ENCODE measurements at places on chromosomes 3 and 15.

- no peak for DNase-seq
Measured at GRCh38 chr3:54964081-54964480, 36.2 kb upstream of the LRTM1 start.

- DNase-seq, result no peak
Measured at GRCh38 chr3:43316783-43317460, 30.6 kb downstream of the SNRK start.

GRCh38 chr3:151402349-151402748 is 17.8 kb upstream of the P2RY12 start:
- DNase-seq, result no peak

DNA sequence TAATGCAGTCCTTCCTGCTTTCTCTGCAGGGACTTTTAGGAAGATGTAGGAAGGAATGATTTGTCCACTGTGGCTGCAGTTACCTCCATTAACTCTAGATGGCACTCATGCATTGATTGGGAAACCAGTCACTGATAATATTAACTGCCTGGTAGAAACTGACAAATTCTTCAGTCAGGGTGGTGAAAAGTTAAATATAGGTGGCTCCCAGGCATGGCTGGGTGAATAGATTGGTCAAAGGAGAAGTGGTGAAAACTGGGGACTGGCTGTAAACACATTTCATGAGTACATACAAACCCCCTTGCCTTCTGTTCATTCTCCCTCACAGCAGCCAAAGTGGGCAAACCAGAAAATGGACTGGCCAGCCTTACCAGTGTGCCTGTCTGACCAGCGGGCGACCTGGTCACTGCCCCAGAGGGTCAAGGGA is 333.4 kb downstream of the THSD4 start:
- peak; percentile 4 for DNase-seq

- DNase-seq, result no peak
Measured at GRCh38 chr3:42130007-42130328, 38.8 kb downstream of the TRAK1 start.

GRCh38 chr3:124833710-124834332 is 53.3 kb downstream of the ITGB5 start:
- DNase-seq, result no peak

GRCh38 chr3:39323494-39323893 is 6.0 kb upstream of the CCR8 start:
- DNase-seq, result no peak

- DNase-seq, result no peak
Measured at GRCh38 chr15:47744973-47745372, 27.7 kb downstream of the SEMA6D start.

DNA sequence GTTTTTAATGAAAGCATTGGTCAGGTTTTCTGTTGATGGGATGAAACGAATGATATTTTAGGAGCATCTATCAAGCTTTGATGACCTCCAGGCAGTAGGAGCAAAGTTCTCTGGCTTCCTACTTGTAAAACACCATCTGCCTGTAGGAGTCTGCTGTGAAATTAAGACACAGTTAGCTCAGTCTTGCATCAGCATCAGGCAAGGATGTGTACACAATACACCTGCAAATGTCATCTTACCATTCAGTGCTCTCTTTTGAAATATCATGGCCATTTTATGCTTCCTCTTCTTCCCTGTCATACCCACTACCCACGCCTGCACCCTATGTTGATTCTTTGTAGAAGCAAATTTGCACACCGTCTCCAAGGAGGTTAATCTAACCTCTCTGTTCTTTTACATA is 38.2 kb downstream of the B3GALNT1 start:
- DNase-seq, result no peak

DNA sequence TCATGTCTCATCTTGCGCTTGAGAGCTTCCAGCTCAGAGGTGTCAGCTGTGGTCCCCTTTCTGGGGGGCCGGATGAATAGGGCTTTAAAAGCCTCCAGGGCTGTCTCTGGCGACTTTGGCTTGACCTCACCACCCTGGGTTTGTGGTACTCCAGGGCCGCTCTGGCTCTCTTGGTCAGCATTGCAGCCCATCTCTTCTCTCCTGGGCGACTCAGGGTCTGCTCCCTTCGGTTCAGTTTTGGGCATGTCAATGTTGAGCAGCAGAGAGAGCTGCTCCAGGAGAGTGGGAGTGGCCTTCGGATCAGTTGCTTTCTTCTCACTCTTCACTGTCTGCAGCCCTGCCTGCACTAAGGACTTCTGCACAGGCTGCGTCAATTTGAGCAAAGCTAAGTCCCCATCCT is 127.9 kb downstream of the FMN1 start:
- DNase-seq, result no peak

GRCh38 chr3:135000465-135000864 is 205.4 kb downstream of the EPHB1 start:
- no peak for DNase-seq

GRCh38 chr3:187615630-187616029 is 54.6 kb downstream of the SST start:
- no peak for DNase-seq

DNA sequence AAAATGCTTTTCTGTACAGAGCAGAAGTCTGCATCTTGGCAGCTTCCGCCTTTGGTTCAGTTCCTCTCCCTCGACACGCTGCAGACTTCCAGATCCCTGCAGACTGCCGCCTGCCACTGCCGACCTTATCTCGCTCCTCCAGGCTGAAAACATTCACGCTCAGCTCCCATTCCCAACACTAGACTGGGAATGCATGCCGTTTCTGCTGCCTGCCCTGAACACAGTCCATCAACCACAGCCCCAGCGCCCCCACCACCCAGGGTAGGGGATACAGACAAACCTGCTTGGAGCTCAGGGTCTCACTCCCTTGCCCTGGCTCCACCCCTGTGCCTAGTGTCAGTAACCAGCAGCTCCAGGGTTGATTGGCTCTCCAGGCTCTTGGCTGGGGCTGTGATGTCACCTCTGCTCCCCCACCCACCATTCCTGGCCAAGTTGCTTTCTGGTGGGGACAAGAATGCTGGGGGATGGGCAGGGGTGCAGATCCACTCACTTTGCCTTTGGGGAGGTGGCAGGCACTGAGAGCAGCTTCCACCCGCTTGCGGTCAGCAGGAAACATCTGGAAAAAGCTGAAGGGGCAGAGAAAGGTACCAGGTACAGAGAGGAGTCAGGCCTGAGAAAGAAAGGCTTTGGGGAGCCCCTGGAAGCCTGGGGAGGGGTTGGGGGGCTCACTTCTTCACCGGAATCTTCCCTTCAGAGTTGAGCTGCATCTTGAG is 6.1 kb downstream of the PLCB2 start:
- DNase-seq, result no peak

Data from NCI-H1092 (cell line).